ENCODE measurements at places on chromosomes 1 and 21.
A peak's percentile ranks its signal among the peaks of the same experiment; 100 is the strongest.

DNA sequence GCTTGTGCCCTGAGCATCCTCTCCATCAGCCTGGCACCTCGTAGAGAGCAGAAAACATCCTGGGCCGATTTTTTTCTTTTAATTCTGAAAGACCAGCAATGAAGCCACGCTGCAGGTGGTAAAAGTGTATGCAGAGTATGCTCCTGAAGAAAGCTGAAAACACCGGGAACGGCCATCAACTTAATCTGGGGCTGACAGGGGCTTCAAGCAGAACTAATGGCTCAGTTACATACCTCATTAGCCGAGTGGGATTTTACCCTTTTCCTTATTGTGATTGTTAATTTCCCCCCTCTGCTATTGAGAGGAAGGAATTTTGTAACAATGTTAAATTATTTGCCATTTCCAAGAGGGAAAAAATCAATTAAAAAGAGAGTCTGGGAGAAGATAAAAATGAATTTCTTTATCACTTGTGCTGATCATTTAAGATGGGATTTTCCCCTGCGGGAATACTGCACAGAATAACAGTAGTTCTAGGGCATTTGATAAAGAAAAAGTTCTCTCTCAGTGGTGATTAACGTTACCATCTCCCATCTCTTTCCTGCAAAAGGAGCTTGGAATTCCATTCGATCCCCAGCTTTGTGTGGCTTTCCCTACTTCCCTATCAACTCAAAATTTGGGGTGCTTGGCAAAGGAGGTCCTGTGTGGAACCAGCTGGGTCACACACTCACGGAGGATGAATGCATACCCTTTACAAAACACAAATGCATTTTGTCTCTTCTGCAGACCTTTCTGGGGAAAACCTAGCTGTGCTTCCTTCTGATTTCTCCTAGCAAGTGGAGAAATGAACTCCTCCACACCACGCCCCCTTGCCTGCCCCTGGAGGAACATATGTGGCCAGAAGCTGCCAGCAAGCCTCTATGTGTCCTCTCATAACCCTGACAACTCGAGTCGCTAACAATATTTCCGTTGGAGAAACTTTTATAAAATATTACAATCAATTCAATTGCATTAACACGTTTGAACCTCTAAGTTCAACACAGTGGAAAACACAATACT is 70.9 kb downstream of the RRAGC start:
- no peak for DNase-seq

- no peak for DNase-seq
Measured at GRCh38 chr1:202349206-202349928, 868 bp downstream of the PPP1R12B start.

DNA sequence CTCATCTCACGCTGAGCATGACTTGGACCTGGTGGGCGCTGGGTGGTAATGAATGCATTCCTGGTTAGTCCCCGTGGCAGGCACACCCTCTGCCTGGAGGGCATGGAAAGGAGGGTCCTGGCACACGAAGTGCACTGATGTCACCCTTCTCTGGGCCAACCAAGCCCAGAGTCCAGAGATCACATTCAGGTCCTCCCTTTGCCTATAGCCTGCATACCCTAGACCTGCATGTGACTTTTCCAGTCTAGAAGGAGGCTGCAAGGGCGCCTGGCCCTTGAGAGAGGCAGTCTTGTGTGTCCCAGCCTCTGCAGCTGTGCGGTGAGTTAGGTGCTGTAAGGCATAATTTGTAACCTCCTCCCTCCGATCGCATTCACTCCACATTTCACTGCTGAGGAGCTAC is 22.1 kb downstream of the PADI2 start:
- no peak for DNase-seq

GRCh38 chr21:45727390-45727789 is 83.9 kb downstream of the PCBP3 start:
- DNase-seq: no peak

- DNase-seq: no peak
Measured at GRCh38 chr1:245579881-245580280, 425.1 kb downstream of the KIF26B start.

GRCh38 chr1:247535402-247535801 is 838 bp downstream of the OR2C3 start:
- no peak for DNase-seq

DNA sequence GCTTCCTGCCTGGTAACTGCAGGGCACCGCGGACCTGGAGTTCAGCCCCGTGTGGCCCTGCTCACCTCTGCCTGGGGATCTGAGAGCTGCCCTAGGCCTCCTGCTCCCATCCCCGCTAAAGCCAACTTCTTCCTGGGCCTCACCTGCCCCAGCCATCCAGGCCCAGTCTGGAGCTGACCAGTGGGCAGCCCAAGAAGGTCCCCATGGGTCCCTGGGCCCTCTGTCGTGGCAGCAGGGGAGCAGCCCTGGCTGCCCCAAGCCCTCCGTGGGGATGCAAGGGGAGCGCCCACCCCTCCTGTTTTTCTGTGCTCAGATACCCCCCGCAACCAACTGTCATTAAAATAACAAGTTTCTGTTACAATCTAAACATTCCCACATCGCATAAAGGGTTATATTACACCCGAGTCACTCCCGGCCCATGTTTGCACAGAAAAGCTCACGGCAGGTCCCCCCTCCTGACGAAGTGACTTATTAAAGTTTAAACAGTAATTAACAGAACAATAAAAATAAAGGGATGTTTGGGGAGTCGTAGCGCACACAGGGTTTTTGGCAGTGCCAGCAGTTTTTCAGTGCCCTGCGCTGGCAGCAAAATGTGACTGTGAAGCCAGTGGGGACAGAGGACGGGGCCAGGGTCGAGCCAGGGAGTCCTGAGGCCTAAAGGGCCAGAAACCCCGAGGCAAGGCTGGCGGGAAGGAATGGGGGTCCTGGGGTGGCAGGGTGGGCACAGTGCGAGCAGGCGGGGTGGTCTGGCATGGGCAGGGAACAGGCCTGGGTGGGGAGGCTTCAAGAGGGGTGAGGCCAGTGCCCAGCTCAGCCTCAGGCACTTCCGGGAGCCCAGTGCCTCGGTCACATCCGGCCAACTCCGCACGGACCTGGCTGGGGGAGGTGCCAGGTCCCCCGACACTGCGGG is 121.5 kb downstream of the CASZ1 start:
- no peak for DNase-seq

- no peak for DNase-seq
Measured at GRCh38 chr1:228990906-228991569, 255.8 kb downstream of the RHOU start.

GRCh38 chr1:90925928-90926869 is 95.6 kb downstream of the ZNF644 start:
- DNase-seq: no peak

DNA sequence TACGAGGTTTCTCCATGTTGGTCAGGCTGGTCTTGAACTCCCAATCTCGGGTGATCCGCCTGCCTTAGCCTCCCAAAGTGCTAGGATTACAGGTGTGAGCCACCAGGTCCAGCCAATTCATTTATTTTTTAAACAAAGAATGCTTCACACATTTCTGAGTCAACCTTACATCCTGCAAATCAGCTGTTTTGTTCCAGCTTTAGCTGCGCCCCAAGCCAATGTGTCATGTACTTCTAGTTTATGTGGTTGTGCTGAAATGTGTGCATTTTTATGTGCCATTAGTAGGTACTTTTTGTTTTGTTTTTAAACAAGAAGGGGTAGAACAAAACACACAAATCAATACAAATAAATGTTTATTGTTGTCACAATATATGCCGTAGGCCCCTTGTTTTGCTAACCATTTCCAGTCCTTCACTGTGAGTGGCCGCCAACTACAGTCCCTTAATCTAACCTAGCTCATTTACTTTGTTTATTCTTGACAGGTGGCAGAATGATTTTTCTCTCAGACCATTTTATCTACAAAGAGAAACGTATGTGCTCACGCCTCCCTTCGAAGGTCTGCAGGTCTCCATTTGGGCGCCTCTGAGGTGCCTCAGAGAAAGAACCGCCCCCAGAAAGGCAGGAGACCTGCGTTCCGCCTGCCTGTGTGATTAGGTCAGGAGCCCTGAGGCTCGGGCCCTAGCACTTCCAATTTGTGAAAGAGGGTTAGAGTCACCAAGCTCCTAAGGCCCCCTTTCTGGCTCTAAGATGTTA is 2.8 kb upstream of the CASQ2 start:
- no peak for DNase-seq

GRCh38 chr1:109892561-109893368 is 17.9 kb upstream of the CSF1 start:
- DNase-seq: no peak

DNA sequence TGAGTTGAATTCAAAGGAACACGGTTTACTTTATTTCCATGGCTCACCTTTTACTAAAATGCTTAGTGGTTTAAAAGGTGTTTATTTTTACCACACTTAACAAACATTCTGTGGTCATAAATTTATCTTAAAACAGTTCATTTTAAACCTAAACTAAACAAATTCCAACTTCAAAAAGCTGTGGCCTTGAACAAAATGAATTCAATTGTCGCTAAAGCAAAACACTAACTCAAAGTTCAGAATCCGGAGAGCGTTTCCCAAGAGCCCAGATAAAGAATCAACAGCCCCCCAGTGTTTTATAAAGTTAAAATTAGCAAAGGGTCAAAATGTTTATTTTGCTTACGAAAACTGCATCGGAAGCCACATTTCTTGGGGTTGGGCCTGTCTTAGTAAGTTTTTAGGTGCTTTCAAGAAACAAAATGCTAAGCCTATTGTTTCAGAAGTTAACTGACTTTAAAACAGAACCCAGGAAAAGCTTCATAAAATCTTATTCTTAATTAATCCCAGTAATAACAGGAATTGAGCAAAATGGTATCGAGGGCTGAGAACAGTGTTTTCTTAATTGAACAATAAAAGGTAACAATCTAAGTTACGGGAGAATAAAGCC is 1.3 kb downstream of the PUM1 start:
- DNase-seq: no peak

DNA sequence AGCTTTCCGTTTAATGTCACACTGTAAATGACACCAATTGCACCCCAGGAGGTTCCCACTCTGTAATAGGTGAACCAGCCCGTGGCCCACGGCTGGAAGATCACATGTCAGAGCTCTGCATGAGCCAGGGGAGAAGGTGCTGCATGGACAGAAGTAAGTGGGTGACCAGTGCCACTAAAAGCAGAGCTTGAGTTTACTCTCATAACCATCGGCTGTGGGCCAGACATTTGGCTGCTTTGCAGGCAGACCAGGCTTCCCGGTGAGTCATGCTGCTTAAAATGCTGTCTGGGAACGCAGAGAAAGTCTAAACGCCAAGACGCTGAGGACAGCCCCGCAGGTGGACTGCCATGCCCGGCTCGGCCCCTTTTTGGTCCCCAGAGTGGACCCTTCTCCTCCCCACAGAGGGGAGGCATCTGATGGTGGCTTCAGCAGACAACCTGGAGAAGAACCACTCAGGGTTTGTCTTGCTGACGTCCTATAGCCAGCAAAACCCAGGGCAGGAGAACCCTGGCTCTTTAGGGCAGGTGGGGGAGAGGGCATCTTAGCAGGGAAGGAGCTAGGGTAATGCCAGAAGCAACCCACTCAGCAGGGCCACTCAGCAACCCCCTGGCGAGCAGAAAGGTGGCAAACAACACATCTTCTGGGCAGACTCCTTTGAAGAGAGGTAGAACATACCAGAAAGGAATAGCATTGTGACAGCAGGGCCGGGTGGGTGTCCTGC is 7.3 kb downstream of the KIAA2013 start:
- no peak for DNase-seq

DNA sequence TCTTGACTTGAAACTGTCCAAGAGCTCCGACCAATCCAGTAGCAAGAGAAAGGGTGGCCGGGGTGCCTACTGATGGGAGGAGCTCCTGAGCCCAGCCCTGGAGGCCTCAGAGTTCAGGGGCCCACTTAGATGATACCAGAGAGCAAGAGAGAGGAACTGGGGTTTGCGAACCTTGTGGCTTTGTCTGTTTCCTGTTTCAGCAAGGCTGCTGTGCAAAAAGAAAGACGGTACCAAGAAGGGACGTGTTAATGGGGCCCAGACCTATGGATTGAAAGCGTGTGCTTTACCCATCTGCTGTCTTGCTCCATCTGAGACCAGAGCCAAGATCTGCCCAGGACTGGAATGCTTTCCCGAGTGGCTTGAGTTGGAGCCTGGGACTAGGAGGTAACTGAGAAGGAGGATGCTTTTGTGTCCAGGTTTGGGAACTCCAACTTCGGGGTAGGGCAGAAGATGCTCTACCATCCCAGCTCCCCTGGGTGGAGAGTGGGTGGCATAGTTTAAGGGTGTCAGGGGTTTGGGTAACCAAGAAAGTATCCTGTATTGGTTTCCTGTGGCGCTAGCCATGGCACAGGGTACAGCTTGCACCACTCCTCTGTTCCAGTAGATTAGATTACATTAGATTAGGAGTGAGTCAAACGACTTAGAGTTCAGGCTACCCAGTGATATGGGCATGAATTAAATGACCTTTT is at the start of gene TRAF3IP3:
TSS of gene TRAF3IP3 (plus strand) at position 128 of the 689 bp plus-strand sequence. CDS start 3,987 bp downstream, outside the sequence.
- peak; percentile 61 for DNase-seq

GRCh38 chr1:1264868-1265272 is 8.8 kb downstream of the UBE2J2 start:
- DNase-seq: no peak

DNA sequence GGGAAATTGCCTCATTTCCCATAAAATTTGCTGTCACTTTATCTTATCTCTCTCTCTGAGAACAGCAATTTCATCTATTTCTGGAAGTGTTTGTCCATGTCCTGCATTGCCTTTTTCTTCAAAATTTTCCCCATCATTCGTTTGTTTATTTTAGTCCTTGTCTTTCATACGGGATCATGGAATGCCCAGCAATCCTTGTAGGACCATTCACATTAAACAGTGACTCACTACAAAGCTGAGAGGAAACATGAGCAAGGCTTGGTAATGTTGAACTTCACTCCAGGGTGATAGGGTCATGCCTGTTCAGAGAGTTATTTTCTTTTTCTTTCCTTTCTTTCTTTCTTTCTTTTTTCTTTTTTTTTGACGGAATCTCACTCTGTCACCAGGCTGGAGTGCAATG is 32.2 kb upstream of the HNRNPU start:
- DNase-seq: no peak

All from stimulated activated CD4-positive, alpha-beta T cell treated with anti-CD3 and anti-CD28 coated beads, Interleukin-12 subunit alpha, Interleukin-12 subunit beta, amount 100 ng/mL, for 24 hours (primary cell).